Activated CD8-positive, alpha-beta memory T cell treated with anti-CD3 and anti-CD28 coated beads, Interleukin-2, amount 10 ng/mL, durations not matched to agents 7 days and 5 days (primary cell): ENCODE measurements at places on chromosomes 4 and X. TPM values are rescaled to one million over a fixed set of nuclear protein-coding genes. Genes with fewer than 3 reads are reported as not detected.

Gene GATB
- 17.9 TPM for total RNA-seq

DNA sequence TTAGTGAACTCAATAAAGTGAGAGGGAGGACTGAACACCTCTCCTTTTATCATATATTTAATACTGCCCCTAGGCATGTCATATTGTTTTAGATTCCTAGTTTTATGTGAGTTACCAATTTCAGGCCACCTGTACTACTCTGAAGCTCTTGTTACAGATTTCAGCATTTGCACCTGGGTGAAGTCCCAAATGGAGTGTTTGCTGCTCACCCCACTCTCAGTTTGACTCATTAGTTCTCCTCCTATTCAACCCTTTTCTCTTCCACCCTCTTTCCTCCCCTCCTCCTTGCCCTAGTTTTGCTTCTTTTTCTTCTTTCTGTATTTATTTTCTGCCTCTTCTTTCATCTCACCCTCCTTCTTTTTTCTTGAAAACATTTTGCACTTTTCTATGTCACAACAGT is 1852.2 kb upstream of the IGFBP7 start:
- no peak for DNase-seq

Gene ARMCX2
- 6.4 TPM for total RNA-seq

Gene AMTN
- total RNA-seq, result not detected

GRCh38 chrX:119410027-119410819 is 11.1 kb downstream of the SLC25A43 start:
- no peak for DNase-seq

DNA sequence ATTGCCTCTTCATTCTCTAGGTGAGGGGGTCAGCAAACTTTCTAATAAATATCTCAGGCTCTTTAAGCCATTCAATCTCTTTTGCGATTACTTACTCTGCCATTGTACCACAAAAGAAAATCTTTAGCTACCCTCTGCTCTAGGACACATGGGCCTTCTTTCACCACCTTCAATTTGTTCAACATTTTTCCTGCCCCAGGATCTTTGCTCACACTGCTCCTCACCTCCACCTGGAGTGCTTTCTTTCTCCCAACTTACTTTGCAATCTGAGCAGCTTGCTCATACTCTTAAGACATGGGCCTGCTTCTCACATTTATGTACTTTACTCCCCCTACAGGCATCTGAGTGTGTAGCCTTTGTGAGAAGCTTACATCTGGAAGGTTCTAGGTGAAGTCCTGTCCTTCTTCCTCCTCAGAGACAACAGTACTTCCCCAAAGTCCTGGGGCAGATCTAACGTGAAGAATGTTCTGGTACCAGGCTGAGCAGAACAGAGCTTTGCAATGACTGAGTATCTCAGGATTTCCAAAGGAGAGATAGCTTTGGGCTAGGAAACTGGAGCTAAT is 55.0 kb upstream of the PRDM5 start:
- peak; percentile 41 for DNase-seq

DNA sequence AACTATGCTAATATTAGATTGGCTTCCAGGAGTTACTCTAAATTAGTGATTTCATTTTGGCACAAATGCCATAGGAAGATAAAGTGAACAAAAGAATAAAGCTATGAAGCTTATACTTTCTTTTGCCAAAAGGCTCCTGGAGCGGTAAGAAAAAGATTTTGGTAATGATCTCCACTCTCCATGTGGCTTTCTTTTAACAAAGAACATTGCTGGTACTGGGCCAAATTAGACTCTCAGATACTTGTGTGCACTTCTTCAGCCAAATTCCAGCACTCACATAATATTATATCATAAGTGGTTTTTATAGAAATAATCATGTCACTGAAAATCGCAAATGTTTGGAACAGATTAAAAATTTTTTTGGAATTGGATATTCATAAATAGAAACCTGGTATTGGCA is 142.4 kb upstream of the FGF13 start:
- no peak for DNase-seq

DNA sequence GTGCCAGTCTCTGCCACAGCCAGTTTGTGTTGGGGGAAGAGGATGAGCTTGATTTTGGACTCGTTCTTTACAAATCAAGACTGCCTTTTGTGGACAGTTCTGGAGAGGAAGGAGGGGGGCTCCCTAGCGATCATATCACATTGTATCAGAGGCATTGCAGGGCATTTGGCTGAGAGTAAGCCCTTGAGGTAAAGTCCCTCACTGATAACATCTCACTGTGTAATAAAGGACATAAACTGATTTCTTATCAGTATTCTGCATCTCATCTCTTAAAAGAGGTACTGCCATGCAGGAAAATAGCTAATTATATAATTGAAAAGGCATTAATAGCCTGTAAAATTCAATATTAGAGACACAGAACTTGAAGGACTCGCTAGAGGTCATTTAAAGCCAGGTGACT is 6.1 kb upstream of the IGFBP7 start:
- no peak for DNase-seq
